CD4-positive, alpha-beta T cell treated with Interleukin-15 for 4 hours (primary cell): ENCODE measurements at places on chromosomes 1 and 21.

GRCh38 chr1:162578936-162579335, 17.4 kb downstream of the UAP1 start:
- DNase-seq: no peak

DNA sequence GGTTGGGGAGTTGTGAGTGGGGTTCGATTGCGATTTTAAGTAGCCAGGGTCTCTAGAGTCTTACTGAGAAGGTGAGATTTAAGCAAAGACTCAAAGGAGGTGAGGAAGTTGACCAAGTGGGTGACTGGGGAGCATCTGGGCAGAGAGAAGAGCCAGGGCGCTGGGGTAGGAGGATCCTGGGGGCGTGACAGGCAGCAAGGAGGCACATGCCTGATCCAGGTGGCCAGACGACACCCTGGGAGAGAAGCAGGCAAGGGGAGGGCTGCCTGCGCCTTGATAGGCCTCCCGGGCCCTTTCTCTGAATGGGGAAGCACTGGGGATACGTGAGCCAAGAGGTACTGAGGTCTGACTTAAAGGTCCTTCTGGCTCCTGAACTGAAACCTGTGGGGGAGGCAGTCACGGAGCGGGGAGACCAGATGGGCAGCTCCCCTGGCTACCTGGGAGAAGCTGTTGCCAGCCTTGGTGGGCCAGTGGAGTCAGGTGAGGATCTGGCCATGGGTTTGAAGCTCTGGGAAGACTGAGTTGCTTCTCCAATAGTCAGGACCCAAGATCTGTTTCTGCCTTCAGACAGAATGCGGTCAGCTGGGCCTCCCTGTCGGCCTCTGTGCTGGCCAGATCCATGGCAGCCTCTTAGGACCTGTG, 5.4 kb downstream of the ZBTB48 start:
- DNase-seq: no peak

DNA sequence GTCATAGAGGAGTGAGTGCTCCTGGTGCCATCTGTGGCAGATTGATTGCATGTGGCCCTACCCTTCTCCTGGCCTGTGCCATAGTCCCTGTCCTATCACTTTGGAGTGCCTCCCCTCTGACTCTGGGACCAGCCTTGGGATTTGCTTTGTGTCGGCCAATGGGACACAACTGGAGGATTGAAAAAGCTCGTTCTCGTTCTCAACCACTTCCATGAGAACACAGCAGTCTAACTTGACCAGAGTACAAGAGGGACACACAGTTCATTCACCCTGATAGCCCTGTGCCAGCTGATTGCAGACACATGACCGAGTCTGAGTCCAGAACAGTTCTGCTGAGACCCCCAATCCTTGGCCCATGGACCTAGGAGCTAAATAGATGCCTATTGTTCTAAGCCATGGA, 47.8 kb downstream of the C1orf198 start:
- no peak for DNase-seq

DNA sequence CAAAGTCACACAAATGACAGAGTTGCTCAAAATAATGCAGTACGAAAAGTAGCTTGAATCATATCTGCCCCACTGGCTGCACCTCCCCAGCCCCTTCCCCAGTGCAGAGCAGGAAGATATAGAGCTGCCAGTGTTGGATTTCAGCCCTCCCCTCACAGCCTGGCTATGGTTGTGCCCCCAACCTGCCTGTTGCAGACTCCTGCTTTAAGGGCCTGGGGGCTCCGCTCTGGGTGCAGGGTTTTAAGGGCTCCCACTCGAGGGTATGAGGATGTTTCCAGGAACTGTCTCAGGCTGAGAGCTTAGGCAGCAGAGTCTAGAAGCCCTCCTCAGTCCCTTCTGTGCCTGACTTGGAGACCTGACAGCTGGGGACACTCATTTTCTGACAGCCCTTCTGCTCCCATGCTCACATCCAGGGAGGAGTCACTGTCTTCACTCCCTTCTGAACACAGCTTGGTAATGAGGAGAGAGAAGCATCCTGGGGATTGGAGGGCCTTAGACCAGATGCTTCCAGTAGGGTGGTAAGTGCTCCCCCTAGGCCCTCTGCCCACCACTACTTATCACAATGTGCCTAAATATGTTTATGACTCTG, 4.6 kb downstream of the S100A9 start:
- DNase-seq: no peak

DNA sequence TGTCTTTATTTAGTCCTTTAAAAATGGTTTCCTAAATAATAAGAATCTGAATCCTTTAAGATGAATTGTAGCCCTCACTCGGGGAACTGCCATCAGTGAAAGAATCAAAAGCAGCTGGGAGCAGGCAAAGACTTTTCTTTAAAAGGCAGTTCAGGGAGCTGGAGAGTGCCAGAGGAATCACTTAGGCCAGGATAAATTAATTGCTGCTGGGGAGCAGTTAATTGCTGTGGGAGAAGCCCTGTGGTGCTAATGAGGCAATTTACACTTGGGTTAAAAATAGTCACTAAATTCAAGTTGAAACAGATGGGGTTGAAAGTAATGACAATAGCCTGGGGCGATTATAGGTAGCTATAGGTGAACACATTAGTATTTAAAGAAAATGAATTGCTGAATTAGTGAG, 38.7 kb upstream of the COL24A1 start:
- DNase-seq: no peak

- DNase-seq: no peak
Measured at GRCh38 chr1:61888808-61889207, 146.5 kb downstream of the PATJ start.

DNA sequence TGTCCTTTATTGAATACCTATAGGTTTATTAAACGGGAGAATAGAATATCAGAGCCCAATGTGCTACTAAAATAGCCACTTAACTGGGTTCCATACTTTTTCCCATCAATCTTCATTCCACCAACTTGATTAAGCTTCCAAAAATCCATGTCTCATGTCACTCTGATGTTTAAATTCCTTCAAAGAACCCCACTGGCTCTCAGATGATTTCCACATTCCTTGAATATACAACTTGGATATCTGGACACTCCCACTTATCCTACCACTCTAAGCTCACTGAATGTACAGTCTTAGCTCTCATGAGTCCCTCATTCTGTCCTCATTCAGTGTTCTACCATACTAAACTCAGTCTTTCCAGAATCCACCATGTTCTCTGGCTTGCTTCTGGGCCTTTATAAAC, 21.1 kb downstream of the COL11A1 start:
- DNase-seq: no peak

DNA sequence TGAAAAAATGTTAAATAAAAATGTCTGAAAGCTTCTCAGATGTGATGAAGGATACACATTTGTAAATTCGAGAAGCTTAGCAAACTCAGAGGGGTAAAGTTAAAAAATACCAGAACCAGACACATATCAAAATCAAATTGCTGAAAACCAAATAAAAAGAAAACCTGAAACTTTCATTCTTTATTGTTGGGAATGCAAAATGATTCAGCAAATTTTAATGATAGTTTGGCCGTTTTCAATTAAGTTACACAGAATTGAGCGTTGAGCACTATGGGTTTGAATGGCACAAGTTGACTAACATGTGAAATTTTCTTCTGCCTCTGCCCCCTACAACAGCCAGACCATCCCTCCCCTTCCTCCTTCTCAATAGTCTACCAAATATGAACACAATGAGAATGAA, 33.5 kb upstream of the GRIK1 start:
- DNase-seq: no peak

GRCh38 chr1:24051206-24051945, 60.6 kb downstream of the MYOM3 start:
- no peak for DNase-seq

DNA sequence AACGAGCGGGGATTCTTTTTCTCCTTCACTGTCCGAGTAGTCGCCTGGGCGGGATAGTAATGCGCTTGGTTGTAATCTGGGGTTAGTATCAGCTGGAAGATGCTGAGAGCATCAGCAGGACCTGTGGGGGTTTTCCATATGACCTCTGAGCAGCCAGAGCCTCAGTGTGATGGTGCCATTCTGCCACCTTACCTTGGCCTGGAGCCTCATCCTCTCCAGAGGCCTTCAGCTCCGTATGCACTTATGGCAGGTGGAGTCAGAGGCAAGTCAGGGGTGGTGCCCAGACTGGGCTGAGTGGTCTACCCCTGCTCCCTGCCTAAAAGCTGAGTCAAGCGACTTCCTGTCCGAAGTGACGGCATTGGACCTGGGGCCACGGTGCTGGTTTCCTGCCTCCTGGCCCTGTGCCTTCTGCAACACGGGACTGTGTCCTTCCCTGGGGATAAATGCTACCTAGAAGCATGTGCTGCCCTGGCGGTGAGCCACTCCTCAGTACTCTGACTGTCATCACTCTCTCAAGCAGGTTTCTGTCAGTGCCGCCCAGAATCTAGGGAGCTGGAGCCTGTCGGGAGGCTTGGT, 24.7 kb downstream of the TENT5C start:
- DNase-seq: no peak

DNA sequence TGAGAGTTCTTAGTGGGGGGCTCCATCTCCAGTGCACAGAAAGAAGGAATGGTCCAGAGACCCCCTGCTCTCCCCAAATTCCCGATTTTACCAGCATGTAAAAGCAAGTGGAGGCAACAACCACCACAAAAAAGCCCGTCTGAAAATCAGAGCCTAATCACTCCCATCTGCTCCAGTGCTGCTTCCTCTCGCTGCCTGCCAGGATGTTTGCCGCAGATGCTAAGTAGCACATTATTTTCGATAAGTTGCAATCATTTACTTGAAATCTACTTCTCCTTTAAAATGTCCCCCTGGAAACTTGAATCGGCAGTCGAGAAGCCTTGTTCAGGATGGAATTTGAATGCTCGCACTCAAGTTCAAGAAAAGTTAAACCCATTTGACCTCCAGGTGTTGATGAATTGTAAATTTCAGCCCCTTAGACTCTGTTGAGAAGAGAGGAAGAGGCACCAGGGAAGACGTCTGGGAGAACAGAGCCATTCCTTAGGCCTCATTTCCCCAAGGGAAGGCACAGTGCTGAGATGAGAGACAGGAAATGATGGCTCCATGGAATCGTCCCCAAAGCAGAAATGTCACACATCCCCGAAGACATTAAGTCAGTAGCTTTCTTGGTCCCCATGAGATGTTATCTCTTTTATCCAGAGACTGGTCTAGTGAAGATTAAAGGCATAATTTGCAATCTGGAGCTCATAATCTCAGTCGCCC, 221.3 kb downstream of the PBX1 start:
- no peak for DNase-seq

GRCh38 chr1:238469146-238469631, 578.5 kb upstream of the ZP4 start:
- no peak for DNase-seq

- DNase-seq: peak; percentile 18
Measured at GRCh38 chr21:46093668-46094400, 4.1 kb upstream of the COL6A2 start.

- DNase-seq: no peak
Measured at GRCh38 chr1:63663873-63664272, 70.7 kb downstream of the PGM1 start.

- DNase-seq: no peak
Measured at GRCh38 chr1:63920154-63921117, 146.6 kb downstream of the ROR1 start.

GRCh38 chr1:99877568-99877967, 27.4 kb downstream of the AGL start:
- DNase-seq: no peak

- no peak for DNase-seq
Measured at GRCh38 chr1:181222972-181223505, 134.5 kb downstream of the IER5 start.

DNA sequence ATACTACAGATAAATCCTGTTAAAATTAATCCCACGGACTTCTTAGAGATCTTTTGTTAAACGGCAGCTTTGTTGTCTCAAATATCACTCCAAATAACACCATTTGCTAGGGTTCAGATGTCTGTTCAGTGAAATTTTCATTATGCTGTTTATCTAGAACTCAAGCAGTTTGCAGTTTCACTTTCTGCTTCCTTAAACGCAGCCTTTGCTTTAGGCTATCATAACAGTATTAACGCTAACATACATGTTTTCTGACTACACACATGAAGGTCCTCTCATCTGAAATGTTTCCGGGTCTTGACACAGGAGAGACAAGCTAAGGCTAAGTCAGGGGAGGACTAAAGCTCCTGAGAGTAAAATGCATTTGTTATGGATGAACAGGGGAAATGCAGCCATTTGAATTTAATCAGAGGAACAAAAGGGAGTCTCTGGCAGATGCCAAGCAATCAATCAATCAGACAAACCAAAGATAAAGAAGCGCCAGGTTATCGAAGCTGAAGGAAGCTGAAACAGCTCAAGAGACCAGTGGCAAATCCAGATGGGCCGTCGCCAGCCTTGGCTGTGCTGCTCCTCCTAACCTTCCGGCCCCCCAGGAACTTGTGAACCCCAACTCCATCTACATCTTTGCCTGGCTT, 16.9 kb downstream of the CCSAP start:
- no peak for DNase-seq

DNA sequence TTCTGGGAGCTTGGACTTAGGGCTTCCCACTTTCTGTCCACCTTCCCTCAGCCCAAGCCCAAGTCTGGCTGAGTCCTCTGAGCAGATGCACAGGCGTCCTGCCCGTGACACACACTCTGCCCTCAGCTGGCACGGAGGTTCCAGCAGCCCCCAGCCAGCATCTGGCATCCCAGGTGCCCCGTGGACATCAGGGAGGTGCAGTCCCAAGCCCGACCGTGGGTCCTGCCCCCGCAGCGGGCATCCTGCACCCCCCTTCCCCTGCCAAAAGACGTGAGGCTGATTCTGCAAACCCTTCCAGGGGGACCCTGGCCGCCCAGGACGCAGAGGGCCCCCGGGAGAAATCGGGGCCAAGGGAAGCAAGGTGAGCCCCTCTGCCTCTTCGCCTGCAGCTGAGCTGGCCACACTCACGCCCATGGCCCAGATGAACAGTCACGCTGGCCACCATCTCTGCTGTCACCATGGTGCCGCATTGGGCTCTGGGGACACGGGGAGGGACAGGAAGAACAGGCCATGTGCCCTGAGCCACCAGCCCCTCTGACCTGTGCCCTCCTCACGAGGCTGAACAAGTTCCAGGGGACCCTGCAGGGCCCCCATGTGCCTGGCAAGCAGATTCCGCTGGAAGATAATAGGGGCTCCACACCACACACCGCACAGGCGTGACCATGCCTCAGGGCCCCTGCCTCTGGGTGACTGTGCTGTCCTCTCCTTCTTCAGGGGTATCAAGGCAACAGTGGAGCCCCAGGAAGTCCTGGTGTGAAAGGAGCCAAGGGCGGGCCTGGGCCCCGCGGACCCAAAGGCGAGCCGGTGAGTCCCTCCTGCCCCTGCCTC, 20.6 kb downstream of the COL6A2 start:
- no peak for DNase-seq

- DNase-seq: no peak
Measured at GRCh38 chr1:203050826-203051225, 24.5 kb downstream of the PPFIA4 start.

GRCh38 chr1:56773341-56774066, 45.7 kb downstream of the FYB2 start:
- no peak for DNase-seq

DNA sequence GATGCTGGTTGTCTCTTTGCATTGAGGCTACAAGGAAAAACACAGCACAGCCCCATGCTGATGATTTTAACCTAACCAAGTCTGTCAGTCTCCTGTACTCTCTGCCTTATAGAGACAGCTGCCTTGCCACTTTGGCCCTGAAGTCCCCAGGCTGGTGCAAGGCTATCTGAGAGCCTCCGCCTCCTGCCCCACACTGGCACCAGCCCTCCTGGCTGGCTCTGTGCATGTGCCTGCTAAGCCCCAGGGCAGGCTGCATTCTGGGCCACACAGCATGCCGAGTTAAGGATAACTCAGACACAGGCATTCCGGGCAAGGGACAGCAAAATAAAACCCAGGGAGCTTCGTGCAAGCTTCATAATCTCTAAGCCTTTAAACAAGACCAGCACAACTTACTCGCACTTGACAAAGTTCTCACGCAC, 910 bp downstream of the RUNX1 start:
- DNase-seq: no peak

- DNase-seq: no peak
Measured at GRCh38 chr1:110727246-110727645, 52.5 kb upstream of the KCNA3 start.
